ENCODE measurements at places on chromosomes 2 and 18.

- DNase-seq: no peak
Observed at GRCh38 chr2:236588932-236589592, 19.4 kb downstream of the ACKR3 start.

DNA sequence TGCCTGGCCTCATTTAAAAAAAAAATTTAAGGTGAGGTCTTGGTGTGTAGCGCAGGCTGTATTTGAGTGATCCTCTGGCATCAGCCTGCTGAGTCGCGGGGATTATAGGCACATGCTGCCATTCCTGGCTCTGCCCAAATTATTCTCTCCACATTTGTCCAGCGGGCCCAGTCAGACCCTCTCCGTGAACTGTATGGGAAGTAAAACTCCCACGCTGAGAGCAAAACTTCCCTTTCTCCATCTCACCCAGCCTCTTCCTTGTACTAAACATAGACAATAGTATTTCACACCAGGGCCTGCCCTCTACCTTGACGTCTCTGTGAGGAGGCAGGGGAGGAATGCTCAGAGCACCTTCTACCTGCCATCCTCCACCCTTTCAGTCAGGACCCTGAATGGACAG, 37.0 kb downstream of the EIF4E2 start:
- no peak for DNase-seq

GRCh38 chr2:171883275-171883893, 10.7 kb downstream of the SLC25A12 start:
- DNase-seq: no peak

- DNase-seq: no peak
Observed at GRCh38 chr2:114472246-114472645, 29.8 kb downstream of the DPP10 start.

GRCh38 chr2:154243685-154244084, 372.0 kb downstream of the GALNT13 start:
- no peak for DNase-seq

DNA sequence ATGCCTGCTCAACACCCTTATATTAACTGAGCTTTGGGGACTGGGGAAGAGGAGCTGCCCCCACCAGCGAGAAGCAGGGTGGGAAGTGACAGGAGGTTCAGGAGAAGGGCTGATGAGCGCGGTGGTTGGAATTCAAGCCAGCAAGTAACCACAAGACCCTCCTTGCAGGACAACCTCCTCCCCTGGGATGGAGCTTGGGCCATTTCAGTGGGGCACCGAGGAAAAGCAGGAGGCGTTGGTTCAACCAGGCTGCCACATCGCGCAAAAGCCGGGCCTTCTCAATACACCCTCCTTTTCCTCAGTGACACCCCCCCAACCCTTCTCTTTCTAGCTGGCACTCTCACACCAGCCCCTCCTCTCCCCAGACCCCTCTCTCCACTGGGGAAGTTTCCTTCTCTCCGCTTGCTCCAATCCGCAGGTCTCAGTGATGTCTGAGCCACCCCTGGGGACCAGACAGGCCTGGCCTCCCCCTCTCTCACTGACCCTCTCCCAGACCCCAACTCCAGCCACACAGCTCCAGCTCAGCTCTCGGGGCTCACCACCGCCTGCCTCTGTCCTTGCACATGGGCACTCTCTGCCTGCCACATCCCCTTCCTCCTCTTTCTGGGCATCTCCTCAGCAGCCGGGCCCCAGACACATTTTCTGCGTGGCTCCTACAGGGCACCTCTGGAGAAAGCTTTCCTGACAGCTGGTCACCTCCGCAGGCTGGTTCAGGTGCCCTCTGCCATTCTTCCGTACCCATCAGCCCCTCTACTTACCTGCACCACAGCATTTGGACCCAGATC, 44.5 kb downstream of the KCNF1 start:
- DNase-seq: no peak

GRCh38 chr2:9178110-9178903, 28.3 kb upstream of the ASAP2 start:
- DNase-seq: no peak

- DNase-seq: no peak
Observed at GRCh38 chr18:51039138-51040112, 9.4 kb downstream of the SMAD4 start.

DNA sequence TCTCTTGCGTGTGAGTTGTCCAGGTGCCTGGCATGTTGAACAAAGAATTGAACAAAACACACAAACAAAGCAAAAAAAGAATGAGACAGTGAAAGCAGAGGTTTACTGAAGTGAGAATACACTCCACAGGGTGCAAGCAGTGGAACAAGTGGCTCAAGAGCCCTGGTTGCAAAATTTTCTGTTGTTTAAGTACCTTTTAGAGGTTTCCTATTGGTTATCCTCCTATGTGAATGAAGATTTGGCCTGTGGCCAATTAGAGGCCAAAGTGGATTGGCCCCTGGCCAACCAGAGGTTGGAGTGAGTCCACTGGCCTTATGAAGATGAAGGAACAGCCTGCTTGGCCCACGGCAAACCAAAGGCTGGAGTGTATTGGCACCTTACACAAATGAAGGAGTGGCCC, 1188.5 kb upstream of the NRXN1 start:
- DNase-seq: no peak

- no peak for DNase-seq
Observed at GRCh38 chr2:453132-453531, 165.2 kb upstream of the ALKAL2 start.

DNA sequence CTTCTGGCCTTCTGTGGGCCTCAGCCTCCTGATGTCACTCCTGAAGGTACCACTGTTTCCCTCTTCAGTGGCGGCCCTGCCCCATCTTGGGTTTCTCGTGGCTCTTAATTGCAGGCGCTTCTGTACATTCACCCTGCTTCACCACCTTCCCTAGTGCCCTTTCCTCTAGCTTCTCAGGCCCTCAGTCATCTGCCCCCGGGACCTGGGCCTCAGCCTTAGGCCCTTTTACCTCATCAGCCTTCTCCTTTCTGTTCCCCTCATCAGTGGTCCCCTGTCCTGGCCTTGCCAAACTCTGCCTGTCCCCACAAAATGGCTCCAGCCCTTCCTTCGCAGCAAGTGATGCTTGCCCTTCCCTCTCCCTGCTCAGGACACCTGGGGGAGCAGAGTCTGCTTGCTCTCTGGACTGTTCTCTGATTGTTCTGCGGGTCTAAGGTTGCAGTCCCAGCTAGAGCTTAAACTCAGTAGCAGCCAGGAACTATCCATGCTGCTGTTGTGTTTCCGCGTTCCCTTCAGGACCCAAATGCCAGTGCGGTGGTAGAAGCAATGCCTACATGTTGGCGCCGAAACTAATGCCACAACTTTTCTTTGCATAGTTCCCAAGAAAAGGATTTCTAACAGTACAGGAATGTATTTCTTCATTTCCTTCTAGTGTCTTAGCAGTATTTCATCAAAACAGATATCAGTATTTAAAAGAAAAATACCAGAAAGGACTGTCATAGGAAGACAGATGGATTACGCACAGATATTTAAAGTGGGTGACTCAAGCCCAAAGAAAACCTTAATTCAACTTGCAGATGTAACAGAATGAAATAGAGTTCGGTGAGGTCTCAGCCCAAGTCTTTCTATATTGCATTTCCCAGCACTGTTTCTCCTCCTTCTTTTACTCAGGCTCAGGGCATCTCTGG, 7.5 kb downstream of the ASB1 start:
- DNase-seq: no peak

DNA sequence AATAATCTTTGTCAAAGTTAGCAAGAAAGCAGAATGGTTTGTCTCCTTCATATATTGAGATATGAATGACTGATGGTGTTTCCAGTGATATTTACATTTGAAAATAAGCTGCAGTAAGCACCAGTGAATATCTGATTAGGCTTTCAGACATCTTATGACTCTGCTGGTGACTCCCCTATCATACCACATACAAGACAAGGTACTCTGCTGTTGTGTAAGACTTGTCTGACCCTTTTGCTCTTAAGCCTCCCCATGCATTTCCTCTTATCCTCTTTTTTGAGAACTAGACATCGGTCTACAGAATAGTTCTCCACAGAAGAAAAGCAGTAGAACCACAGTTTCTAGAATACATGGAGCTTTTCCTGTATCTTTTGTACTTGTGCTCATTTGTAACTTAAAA, 9.3 kb downstream of the POLI start:
- DNase-seq: no peak

Data from C1 segment of cervical spinal cord (tissue), 14 donors.